ENCODE measurements at places on chromosomes 7 and 10. TPM values are rescaled to one million over a fixed set of nuclear protein-coding genes. Genes with fewer than 3 reads are reported as not detected.
A peak's percentile ranks its signal among the peaks of the same experiment; 100 is the strongest.

- H3K4me1 ChIP-seq = peaks cover 3% of the 10 kb centered on the region
- H3K27ac ChIP-seq = no peak overlapping the region
- no peak for DNase-seq
- no peak overlapping the region for H3K4me3 ChIP-seq
Observed at GRCh38 chr7:23072048-23072447, 33.5 kb upstream of the KLHL7 start.

GRCh38 chr10:70145166-70145665 lies 1.3 kb downstream of the TYSND1 start:
- peak overlapping the region; percentile 90 for H3K27ac ChIP-seq
- H3K4me3 ChIP-seq = peak overlapping the region; percentile 91
- no peaks in the 10 kb centered on the region for H3K27me3 ChIP-seq
- H3K4me1 ChIP-seq = peaks cover 28% of the 10 kb centered on the region
- no peaks in the 10 kb centered on the region for H3K36me3 ChIP-seq

Gene HGF
- not detected for total RNA-seq

Gene SLC16A9
- 0.18 TPM for total RNA-seq

DNA sequence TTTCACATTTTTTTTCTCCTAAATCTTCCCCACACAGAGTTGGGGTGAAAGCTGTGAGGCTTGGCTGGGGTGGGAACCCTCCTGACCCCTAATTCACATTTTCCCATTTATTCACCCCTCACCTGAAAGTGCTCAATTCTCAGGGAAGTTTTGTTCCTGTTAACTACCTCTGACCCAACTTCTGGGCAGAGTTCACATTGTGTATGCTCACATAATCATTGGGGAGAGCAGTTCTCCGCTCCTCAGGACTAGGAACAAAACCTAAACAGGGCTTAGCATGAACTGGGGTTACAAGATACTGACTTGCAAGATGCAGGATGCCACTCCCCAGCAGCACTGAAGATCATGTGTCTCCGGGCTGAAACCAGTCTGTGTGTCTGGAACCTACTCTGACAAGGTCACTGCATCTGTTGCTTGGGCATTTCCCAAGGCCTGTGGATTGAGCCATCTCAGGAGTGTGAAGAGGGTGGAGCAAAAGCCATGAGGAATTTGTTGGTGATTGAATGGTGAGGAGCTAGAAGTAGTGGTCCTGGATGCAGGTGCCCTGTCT lies 258.1 kb upstream of the IGFBP3 start:
- H3K27me3 ChIP-seq = no peaks in the 10 kb centered on the region
- no peak for DNase-seq
- no peaks in the 10 kb centered on the region for H3K36me3 ChIP-seq
- H3K4me1 ChIP-seq = no peaks in the 10 kb centered on the region
- no peak overlapping the region for H3K27ac ChIP-seq
- no peak overlapping the region for H3K4me3 ChIP-seq

DNA sequence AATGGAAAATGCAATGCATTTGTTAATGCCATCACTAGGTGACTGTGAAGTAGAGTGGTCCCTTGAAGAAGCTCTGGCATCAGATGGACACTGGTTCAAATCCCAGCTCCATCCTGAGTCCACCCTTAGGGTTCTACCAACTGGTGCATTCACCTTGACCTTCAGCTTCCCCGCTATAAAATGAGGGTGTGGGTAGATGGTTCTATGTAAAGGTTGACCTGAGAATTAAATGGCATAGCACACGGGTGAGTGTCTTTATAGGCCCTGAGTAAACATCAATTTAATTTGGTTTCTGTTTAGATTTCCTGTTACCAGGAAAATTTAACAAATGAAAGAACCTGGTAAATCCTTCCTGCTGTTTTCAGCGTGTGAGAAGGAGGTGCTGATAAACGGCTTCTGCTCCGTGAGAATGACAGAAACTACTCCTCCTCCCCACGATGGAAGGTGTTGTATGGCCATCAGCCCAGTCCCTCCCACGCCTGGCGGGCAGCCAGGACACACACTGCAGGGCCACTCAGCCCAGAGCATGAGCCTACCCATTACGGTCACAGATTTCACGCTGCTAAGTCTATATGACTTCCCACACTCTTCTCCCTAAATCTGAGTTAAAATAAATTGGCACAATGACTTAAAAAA lies 210.1 kb downstream of the TNS3 start:
- H3K36me3 ChIP-seq = no peaks in the 10 kb centered on the region
- no peaks in the 10 kb centered on the region for H3K27me3 ChIP-seq
- no peak overlapping the region for H3K4me3 ChIP-seq
- H3K4me1 ChIP-seq = no peaks in the 10 kb centered on the region

GRCh38 chr10:131870831-131871672 lies 29.8 kb upstream of the PPP2R2D start:
- H3K36me3 ChIP-seq = no peaks in the 10 kb centered on the region
- no peak overlapping the region for H3K27ac ChIP-seq
- H3K4me3 ChIP-seq = no peak overlapping the region
- peaks cover 3% of the 10 kb centered on the region for H3K4me1 ChIP-seq

- H3K36me3 ChIP-seq = no peaks in the 10 kb centered on the region
- no peak overlapping the region for H3K4me3 ChIP-seq
- no peak for DNase-seq
Observed at GRCh38 chr7:45500257-45500656, 73.9 kb upstream of the ADCY1 start.

DNA sequence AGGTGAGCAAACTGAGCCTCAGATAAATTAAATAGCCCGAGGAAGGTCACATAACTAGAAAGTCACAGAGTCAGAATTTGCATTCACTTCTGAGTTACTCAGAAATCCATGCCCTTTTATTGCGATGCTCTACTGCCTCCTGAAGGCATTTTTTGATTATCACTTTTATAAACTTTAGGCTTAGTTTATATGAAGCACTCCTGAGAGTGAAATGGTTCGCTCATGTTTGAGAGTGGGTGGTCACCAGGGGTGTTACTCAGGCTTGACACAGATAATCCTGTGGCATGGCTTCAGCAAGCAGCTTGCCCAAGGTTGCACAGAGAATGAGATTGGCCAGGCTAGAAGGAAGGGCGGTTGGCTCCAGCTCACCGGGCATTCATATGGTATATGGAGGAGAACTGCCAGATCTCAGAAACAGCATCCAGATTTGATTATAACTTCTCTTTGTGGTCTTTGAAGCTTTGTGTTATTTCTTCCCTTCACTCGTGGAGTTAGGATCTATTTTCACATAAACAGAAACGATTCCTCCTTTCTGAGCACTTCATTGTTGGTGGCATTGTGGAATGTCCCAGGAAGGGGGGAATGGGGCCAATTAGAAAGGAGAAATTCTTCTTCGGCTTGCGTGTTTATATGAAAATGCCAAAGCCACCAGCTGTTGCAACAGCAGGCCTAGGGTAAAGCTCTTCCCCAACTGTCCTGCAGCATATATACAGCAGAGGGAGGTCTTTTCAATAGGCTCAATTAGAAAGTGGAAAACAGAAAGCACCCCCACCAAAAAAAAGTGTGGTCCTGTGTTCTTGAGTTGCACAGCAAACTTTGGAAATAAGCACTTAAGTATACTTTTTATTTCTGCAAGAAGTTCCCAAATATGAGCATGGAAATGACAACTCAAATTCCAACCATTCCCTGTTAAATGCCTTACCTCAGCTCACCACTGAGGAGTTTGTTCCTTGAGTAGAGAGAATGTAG lies 628.8 kb downstream of the SUGCT start:
- H3K27me3 ChIP-seq = no peaks in the 10 kb centered on the region
- H3K36me3 ChIP-seq = no peaks in the 10 kb centered on the region
- no peak for DNase-seq
- no peak overlapping the region for H3K4me3 ChIP-seq
- H3K27ac ChIP-seq = no peak overlapping the region
- no peaks in the 10 kb centered on the region for H3K4me1 ChIP-seq

Gene TAS2R41
- 0.99 TPM for total RNA-seq

DNA sequence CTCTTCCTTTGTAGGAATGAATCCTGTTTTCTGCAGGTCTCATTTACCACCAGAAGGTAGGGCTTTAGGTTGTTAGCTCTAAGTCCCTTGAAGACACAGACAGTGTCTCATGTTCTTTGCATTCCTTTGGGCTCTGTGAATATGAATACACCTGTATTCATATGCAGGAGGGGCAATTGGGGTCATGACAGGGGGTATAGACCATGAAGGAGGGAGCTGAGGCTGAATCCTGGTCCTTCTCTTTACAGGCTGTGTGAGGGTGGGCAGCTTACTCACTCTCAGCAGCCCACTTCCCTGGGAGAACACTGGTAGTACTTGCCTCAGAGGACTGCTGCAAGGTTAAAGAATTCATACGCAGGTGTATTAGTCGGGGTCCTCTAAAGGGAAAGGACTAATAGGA lies 267.2 kb upstream of the MGMT start:
- no peak overlapping the region for H3K27ac ChIP-seq
- H3K4me1 ChIP-seq = no peaks in the 10 kb centered on the region
- DNase-seq = no peak
- no peak overlapping the region for H3K4me3 ChIP-seq
- no peaks in the 10 kb centered on the region for H3K36me3 ChIP-seq

GRCh38 chr10:124746992-124747391 lies 2.8 kb upstream of the FAM53B start:
- H3K4me3 ChIP-seq = no peak overlapping the region
- peaks cover 19% of the 10 kb centered on the region for H3K4me1 ChIP-seq
- H3K27me3 ChIP-seq = no peaks in the 10 kb centered on the region

GRCh38 chr10:79106256-79107050 lies 37.7 kb downstream of the ZMIZ1 start:
- H3K4me3 ChIP-seq = no peak overlapping the region
- H3K36me3 ChIP-seq = no peaks in the 10 kb centered on the region
- H3K27me3 ChIP-seq = no peaks in the 10 kb centered on the region
- DNase-seq = no peak

DNA sequence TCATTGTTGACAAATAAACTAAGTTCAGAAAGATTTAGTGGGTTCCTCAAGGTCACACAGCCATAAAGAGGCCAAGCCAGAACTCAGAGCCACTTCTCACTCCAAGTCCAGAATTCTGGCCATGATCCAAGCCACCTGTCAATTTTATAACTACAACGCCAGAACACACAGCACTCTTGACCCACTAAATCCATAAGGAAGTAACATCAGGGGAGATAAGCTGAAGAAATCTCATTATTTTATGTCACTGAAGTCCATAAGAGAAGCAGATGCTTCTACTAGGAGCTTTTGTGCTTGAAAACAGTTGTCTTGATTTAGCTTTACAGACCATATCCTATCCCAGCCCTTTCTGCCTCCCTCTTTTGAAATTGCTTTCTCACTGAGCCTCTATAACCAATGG lies 15.9 kb downstream of the ADAM12 start:
- no peak overlapping the region for H3K27ac ChIP-seq
- H3K27me3 ChIP-seq = no peaks in the 10 kb centered on the region
- no peak for DNase-seq
- H3K4me3 ChIP-seq = no peak overlapping the region
- H3K4me1 ChIP-seq = no peaks in the 10 kb centered on the region
- no peaks in the 10 kb centered on the region for H3K36me3 ChIP-seq

GRCh38 chr7:37007691-37008090 lies 283.4 kb upstream of the AOAH start:
- DNase-seq = no peak
- no peak overlapping the region for H3K4me3 ChIP-seq
- H3K27ac ChIP-seq = no peak overlapping the region
- no peaks in the 10 kb centered on the region for H3K27me3 ChIP-seq

DNA sequence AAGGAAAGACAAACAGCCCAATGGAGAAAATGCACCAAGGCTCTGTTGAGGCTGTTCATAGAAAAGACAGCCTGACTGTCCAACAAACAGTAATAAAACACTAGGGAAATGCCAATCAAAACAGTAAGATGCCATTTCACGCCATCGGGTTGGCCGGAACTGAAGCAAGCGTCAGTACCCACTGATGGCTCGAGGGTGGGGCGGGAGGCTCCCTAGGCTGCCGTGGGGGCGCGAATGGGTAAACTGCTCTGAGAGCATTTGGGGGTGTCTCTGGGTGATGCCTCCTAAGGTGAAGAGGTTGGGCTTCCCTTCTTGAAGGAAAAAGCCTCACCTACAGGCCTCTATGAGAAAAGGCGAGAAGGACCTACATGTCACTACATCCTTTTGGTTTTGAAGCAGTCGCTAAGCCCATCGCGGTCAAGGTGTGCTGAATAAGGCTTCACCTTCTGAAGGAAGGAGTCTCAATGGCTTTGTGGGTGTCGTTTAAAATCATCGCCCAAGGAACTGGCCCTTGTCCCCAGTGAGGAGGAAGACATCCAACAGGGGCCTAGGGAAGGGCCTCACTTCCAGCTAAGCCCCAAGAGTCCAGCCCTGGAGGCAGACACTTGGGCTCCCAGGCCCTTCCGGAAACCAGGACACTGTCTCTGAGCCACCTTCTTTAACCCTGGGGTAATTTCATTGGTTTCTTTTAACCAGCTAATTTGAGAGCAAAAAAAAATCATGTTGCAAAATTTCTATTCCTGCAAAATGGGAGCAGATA lies 98.5 kb upstream of the PPP2R2D start:
- peaks cover 11% of the 10 kb centered on the region for H3K27me3 ChIP-seq
- no peak overlapping the region for H3K27ac ChIP-seq
- no peaks in the 10 kb centered on the region for H3K4me1 ChIP-seq
- DNase-seq = no peak

Gene RBP4
- total RNA-seq = not detected

Gene OPN1SW
- not detected for total RNA-seq

DNA sequence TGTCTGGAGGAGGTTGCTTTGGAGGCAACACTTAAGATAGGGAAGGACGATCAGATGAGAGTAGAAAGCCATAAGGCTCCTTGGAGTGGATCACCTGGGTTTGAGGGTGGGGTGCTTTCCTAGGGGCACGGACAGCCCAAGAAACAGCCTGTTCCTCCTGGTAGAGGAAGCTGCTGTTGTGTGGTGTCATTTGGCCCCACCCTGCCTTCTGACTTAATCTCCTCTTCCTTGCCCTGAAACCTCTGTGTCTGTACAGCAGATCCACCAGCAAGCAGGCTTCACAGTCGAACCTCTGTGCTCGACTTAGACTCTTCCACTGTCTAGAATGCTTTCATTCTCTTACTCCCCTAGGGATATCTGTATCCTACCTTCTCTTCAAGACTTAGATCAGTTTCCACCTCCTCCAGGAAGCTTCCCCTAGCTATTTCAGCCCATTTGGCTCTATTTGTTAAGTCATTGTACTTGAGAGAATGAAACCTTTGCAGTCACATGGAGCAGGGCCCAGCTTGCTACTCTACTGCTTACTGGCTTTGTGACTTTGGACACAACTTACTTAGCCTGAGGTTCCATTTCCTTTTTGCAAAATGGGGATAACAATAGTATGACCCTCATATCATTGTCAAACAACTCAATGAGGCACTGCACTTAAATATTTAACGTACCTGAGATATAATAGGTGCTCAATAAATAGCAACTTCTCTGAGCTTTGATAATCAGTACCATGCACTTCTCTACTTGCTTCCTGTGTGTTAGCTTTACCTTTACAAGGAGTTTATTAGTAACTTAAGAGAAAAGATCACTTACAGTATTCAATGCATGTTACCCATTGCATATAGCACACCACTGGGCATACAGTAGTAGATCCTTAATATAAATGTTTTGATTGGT lies 5.0 kb downstream of the MXI1 start:
- peak overlapping the region; percentile 98 for H3K27ac ChIP-seq
- peaks cover 4% of the 10 kb centered on the region for H3K36me3 ChIP-seq
- peak overlapping the region; percentile 98 for H3K4me3 ChIP-seq
- H3K4me1 ChIP-seq = peaks cover 54% of the 10 kb centered on the region
- DNase-seq = peak; percentile 29

GRCh38 chr10:11236234-11236633 lies 218.6 kb downstream of the CELF2 start:
- no peaks in the 10 kb centered on the region for H3K27me3 ChIP-seq
- H3K36me3 ChIP-seq = peaks cover 11% of the 10 kb centered on the region
- DNase-seq = no peak
- H3K4me1 ChIP-seq = peaks cover 77% of the 10 kb centered on the region
- peak overlapping the region; percentile 84 for H3K4me3 ChIP-seq
- H3K27ac ChIP-seq = peak overlapping the region; percentile 98

GRCh38 chr7:56078196-56078595 lies 14.1 kb downstream of the SUMF2 start:
- no peaks in the 10 kb centered on the region for H3K36me3 ChIP-seq
- peaks cover 5% of the 10 kb centered on the region for H3K4me1 ChIP-seq
- H3K4me3 ChIP-seq = no peak overlapping the region
- peak overlapping the region; percentile 60 for H3K27ac ChIP-seq
- H3K27me3 ChIP-seq = no peaks in the 10 kb centered on the region
- DNase-seq = no peak
